ENCODE measurements at places on chromosomes 6 and 20.

GRCh38 chr6:3363296-3364025 lies 93.4 kb downstream of the SLC22A23 start:
- DNase-seq: no peak

DNA sequence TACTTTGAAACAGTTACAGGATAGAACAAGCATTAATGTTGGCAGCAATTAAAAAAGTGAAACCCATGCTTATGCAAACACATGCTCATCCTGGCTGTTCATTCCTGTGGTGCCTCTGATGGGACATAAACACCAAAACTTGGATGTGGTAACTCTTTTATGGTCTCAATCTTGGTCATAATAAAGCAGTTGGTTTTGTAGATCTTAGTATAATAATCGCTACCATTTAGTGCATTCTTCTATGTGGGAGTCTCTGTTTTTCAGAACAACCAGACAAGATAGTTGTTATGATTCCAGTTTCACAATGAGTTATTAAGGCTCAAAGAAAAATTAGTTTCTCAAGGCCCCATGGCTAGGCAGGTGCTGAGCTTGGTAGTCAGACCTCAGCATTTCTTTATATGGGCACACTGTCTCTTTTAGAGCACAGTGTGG lies 184.0 kb downstream of the UTRN start:
- DNase-seq: no peak

DNA sequence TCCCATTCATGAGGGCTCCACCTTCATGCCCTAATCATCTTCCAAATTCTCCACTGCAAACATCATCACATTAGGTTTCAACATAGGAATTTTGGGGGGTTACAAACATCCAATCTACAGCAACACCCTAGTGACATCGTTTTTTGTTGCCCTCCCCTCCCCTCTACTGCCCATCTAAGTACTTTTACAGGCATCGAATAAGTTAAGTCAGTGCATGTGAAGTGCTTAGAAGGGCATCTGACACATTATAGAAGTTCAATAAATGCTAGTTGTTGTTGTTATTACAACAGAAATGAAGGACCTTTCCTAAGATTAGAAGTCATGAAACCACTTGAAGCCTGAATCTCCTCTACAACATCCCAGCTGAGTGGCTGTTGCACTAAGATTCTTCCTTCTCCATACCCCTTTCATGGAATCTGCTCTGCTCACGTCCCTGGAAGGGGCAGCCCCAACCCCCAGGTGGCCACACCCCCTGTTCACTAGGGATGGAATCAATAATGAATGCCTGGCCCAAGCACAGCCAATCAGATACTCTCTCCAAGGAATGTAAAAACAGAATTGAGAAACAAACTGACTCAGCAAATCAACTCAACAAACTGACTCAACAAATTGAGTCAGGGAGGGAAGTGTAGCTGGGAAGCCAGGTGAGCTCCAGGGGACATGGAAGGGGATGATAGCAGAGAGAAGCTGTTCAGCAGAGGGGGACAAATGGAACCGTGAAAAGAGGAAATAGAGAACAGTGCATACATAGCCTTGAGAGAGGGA lies 3.9 kb upstream of the LRP11 start:
- DNase-seq: no peak

DNA sequence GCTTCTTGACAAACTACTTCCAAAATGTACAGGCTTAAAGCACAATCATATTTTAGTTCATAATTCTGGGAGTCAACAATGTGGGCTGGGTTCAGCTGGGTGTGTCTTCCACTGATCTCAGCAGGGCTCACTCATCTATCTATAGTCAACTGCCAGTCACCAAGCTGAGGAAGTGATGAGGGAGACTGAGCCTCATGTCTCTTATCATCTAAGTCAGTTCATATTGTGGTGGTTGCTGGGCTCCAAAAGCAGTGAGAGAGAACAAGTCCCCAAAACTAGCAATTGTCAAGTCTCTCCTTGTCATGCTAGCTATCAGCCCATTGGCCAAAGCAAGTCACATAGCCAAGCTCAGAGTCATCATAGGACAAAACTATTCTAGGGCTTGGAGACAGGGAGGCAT lies 465.9 kb upstream of the ARID1B start:
- no peak for DNase-seq

GRCh38 chr6:128713461-128713860 lies 169.5 kb upstream of the LAMA2 start:
- no peak for DNase-seq

- no peak for DNase-seq
Measured at GRCh38 chr6:36550473-36551000, 3.3 kb upstream of the STK38 start.

GRCh38 chr20:61299104-61299503 lies 47.0 kb downstream of the CDH4 start:
- DNase-seq: no peak

GRCh38 chr6:18088419-18089296 lies 33.8 kb downstream of the NHLRC1 start:
- DNase-seq: no peak

DNA sequence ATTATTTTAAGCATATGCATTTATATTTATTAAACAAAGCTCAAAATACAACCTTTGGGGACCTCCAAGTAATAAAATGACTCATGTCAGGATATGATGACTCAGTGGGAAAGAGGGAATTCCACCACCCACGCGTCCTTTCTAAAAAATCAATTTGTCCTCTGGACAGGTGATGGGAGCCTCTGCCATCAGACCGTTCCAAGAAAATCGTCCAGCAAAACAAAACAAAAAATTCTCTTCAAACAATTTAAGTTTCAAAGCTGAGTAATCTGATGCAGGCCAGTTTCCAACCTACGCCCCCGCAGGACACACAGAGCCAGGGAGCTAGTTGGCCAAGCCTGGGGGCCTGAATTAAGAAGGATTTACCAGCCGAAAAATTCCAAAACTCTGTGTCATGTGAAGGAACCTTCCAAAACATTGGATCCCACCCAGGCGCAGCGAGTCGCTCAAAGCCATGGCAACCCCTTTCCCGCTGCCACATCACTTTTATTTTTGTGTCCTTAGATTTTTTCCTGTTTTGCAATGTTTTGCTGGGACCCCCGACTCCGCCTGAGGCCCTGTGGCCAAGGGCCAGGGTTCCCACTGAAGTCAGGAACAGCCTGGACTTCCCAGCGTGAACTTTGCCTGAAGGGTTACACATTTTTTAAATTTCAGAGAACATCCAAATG lies 95.3 kb downstream of the NFATC2 start:
- peak; percentile 83 for DNase-seq

GRCh38 chr6:56922645-56923044 lies 32.3 kb upstream of the BEND6 start:
- DNase-seq: no peak

DNA sequence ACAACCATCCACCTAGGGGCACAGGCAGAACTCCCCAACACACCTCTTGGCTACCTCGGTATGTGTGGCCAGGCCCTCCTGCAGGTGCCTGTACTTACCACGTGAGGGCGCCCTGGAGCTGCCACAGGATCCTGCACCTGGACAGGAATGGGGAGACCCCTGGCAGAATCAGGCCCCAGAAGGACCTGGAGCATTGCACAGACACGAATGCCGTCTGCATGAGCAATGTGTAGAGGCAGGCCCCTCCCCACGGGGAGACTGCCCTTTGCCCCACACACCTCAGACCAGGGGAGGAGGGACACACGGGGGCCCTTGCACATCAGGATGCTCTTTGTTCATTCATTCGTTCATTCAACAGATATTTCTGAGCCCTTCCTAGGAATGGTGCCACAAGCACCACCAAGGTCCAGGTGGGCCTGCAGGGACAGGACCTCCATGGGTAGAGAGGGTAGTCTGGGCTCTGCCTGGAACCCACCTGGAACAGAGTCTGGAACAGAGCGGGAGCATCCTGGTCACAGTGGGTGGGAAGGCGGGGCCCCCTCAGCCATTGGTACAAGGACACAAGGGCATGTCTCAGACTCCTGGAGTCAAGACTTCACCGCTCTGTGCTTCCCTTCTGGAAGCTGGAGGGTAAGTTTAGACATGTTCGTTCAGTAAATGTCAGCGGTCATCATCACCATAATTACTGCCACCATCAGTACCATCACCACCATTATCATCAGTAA lies 32.3 kb downstream of the YTHDF1 start:
- DNase-seq: no peak

GRCh38 chr20:45727044-45727443 lies 4.9 kb downstream of the SPINT4 start:
- DNase-seq: no peak

- no peak for DNase-seq
Measured at GRCh38 chr20:57301026-57301425, 28.6 kb upstream of the SPO11 start.

DNA sequence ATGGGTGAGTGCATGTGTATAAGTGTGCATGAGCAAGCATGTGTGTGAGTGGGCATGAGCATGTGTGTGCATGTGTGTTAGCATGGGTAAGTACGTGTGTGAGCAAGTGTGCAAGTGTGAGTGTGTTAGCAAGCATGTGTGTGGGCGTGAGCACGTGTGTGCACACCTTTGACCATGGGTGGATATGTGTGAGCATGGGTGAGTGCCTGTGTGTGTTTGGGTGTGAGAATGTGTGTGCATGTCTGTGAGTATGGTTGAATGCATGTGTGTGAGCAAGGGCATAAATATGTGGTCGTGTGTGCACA lies 84.6 kb downstream of the DLL1 start:
- DNase-seq: no peak

- no peak for DNase-seq
Measured at GRCh38 chr6:63643862-63644261, 8.3 kb downstream of the PHF3 start.

DNA sequence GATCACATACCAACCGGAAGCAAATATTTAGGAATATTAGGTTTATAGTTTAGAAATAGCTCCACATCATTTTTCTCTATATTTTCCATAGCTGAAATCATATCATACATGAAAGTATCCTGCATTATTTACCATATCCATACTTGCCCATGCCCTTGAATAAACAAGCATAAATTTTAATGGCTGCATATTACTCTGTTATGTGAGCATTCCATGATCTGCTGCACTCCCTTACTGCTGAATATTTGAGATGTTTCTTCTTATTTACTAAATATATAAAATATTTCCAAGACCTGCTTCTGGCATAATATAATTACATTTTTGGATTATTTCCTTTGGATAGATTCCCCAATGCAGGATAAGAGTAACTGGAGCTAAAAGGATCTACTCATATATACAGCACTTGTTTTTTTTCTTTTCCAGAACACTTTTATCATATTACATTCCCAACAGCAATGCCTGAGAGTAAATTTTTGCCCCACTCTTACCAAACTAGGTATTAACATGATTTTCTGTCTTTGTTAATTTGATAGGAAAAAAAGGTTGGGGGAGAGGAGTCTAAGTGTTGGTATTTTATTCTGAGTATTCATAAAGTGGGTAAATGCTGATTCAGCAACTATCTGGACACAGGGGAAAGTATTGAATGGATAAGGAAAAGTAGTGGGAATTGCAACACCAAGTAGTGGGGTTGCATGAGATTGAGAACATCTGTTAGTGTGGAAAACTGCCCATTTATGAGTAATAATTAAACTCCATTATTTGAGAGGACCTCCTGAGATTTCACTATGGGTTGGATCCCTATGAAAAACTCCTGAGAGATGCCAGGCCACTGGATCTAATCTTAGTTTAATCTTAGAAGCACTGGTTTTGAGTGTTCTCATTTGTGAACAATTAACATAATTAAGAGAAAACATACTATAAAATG lies 76.0 kb downstream of the MAN1A1 start:
- peak; percentile 35 for DNase-seq

GRCh38 chr20:1718604-1719384 lies 61.2 kb upstream of the SIRPG start:
- DNase-seq: peak; percentile 41

DNA sequence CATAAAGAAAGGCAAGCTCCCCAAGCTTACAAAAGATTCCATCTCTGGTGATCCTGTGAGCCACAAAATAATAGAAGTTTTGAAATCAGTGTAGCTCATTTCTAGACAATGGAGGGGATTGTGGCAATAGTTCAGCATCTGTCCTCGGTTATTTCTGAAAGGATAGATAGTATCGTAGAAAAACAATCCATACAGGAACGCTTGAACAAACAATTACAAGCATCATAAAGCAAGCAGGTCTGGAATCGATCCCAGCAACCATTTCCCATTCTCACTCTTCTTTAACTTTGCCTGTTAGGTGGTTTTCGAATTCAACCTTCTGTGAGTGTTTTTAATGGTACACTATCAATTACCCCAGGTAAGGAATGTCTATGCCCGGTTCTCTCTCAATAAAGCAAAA lies 931.1 kb downstream of the KIF16B start:
- no peak for DNase-seq

DNA sequence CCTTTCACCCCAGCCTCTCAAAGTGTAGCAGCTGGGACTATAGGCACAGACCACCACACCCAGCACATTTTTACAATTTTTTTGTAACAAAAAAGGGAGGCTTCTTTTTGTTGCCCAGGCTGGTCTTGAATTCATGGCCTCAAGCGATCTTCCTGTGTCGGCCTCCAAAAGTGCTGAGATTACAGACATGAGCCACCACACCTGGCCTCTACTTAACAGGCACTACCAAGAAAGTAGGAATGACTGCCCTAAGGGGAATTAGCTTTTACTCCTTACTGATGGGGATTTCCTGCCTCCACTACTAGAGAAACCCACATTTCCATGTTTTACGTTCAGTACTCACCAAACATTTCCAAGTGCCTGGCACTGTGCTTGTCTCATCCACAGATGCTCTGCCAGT lies 109.6 kb downstream of the CARMIL1 start:
- DNase-seq: no peak

DNA sequence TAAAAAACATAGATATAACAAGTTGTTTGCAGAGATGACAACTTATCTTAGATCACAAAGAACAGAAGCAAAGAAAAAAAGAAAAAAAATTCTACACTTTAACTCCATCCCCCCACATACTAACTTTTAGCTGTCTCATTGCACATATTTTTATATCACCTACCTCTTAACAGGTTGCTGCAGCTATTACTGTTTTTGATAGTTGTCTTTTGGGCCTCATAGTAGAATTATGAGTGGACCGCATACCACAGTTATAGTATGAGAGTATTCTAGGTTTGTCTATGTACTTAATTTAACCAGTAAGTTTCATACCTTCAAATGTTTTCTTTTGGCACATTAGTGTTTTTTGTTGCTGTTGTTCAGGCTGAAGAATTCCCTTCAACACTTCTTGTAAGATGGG lies 12.3 kb downstream of the RSPH3 start:
- DNase-seq: no peak

- DNase-seq: peak; percentile 65
Measured at GRCh38 chr6:121430514-121431460, 4.7 kb upstream of the GJA1 start.

DNA sequence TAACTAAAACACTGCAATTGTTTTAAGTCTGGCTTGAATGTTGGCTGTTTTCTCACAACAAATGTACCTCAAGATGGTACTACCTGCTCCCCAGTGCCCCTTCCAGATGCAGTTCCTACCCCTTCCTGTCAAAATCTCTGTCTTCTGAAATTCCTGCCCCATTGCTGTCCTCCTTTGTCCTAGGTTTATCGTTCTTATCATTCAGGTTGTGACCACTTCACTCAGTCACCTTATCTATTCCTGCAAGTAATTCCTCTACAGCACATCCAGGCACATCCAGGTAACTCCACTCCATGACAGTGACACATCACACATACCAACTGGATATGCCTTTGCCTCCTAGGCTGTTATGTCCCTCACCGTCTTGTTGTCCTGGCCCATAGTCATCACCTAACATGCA lies 90.2 kb downstream of the TRDN start:
- DNase-seq: no peak
